CD14-positive monocyte (primary cell): ENCODE measurements at places on chromosomes 12 and 14.

GRCh38 chr12:6363330-6364043 lies 11.9 kb downstream of the SCNN1A start:
- peak; percentile 58 for DNase-seq

DNA sequence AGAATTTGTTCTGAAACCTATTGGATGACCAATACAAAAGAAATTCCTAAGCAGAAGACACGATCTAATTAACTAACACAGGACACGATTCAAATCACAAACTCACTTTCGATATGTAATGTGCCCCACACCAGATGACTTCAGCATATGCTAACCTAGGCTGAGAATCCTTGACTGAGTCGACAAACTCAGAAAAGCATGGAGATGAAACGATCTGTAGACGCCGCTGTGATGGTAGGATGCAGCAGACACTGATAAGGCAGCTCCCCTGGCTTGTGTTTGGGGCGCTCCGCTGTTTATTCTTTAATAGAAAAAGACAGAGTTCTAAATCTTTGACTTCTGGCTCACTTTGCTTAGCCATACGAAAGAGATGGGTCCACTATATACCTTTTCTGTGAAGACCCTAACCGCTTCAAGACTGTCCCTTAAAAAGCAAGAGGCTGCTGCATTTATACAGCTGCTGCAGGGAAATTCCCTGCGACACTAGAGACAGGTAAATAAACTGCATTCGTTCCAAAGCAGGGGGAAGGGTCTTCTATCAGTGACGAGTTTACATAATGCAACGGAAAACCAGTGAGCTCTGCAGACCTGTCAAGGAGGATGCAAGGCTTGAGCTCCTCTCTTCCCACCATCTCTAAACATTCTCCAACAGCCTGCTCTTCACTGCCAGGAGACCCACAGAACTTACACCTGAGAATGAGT lies 929 bp downstream of the CHD8 start:
- DNase-seq: no peak

GRCh38 chr12:84070292-84070691 lies 842.3 kb downstream of the SLC6A15 start:
- no peak for DNase-seq

GRCh38 chr12:24948420-24948756 lies 513 bp downstream of the BCAT1 start:
- DNase-seq: no peak

- no peak for DNase-seq
Observed at GRCh38 chr12:115062741-115063140, 378.8 kb upstream of the TBX3 start.

DNA sequence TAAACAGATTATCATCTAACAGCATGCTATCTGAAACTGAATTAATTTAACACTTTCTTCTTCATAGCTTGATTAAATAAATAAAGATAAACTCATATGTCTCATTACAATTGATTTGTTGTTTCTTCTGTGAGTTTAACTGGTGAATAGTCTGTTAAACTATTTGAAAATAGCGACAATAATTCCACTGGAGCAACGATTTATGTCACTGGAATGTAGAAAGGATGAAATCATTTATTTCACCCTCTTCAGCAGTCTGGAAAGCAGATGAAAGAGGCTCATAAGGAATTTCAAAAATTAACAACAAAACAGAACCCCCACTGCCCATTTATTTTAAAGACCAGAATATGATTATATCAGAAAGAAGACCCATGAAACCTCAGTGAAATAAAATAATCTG lies 1165.1 kb upstream of the USP15 start:
- no peak for DNase-seq

DNA sequence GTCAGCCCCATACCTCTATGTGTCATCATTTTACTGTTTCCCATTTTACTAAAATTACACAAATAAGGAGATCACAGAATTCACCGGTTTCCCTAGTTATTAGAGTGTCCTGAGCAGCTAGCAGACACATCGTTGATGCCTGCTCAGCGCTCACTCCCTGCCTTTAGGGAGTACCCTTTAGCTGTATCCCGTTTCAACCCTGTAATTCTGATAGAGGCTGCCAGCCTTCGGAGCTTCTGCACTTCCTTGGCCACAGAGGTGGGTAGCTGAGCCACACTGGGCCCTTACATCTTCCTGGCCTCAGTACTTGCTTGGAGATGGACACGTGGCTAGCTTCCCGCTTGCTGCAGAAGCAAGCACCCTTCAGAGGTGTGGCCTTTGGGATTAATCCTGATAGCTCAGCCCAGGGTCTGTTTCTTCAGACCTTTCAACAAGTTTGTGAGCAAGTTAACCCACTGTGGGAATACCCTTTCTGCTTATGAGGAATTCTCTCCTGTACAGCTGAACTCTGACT lies 14.3 kb upstream of the FBXW8 start:
- DNase-seq: no peak

- DNase-seq: no peak
Observed at GRCh38 chr14:60420050-60420449, 65.8 kb downstream of the C14orf39 start.

DNA sequence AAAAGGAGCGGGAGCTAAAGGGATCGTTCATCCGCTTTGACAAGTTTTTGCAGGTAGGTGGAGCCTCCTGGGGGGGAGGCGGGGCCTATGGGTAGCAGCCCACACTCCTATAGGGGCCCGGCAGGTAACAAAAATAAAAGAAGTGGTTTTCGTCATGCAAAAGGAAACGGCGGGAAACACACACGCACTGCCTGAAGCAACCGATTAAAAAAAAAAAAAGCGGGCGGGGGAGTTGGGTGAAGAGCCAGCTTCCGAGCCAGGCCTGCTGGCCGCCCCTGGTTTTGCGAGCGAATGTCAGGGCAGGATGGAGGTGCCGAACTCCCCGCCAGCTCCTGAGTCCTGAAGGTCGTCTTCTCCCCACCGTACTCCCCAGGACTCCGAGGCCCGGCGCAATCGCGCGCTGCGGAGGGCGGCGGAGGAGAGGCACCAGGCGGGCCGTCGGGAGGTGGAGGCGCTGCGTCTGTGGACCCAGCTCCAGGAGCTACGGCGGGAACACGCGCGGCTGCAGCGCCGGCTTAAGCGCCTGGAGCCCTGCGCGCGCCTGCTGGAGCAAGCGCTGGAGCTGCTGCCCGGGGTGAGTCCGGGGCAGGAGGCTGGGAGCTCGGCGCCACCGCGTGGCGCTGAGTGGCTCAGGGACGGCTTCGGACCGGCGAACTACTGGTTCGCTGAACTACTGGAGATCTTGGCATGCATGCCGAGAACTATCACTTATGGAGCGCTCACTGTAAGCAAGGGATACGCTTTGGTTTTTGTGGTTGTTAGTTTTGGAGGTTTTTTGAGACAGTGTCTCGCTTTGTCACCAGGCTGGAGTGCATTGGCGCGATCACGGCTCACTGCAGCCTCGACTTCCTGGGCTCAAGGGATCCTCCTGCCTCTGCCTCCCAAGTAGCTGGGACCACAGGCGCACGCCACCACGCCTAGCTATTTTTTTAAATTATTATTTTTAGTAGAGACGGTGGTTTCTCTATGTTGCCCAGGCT lies 3.6 kb downstream of the CFAP73 start:
- peak; percentile 71 for DNase-seq
